ENCODE measurements at places on chromosomes 2 and 18. TPM values are rescaled to one million over a fixed set of nuclear protein-coding genes. Genes with fewer than 3 reads are reported as not detected.
A peak's percentile ranks its signal among the peaks of the same experiment; 100 is the strongest.

DNA sequence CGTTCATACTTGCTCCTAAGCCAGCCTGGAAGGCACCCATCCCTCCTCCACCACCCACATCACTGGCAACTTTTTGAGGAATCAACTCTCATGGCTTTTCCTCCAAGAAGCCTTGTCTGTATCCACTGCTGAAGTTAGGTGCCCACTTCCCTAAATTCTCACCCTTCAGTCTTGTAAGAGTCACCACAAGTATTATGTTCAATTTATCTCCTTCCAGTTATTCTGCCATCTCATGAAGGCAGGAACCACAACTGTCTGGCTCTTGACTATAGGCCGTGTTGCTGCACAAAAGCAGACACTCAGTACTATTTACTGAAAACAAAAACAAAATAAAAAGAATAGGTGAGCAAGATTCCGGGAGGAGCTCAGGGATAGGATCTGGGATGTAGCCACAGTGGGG is 234.8 kb downstream of the CYRIA start:
- DNase-seq, result no peak

RGPD4 gene
- total RNA-seq, result 0.09 TPM

DNA sequence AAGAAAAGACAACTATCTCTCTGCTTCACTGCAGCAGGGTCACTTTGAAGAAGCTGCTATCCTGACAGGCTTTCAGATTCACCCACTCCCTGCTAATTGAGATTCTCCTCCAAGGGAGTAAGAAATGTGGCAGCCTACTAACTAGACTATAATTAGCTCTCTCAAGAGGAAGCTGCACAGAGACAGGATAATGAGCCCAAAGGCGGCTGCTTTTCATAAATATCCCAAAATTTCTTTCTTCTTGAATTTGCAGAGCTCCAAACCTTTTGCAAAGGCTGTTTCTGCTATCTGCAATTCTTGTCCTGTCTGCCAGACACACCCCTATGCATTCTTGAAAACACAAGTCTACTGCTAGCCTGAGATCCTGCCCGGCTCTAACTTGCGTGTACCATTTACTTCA is 54.0 kb upstream of the RNU4ATAC start:
- no peak for DNase-seq

CNGA3 gene
- not detected for total RNA-seq

DNA sequence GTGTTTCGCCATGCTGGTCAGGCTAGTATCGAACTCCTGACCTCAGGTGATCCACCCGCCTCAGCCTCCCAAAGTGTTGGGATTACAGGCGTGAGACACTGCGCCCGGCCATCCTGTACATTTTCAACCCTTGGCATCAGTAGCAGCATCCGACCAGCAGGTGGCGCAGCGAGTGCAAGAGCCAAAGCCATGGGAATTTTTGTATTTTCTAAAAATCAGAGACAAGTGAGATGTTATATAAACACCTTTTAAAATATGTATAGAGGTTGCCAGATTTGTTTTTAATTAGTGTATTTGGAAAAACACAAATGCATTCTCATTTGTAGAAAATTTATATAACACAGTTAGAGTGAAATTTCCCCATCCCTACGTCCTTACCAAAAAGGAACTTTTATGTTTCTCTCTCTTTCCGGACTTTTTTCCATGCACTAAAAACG is 36.8 kb downstream of the MOGAT1 start:
- peak; percentile 75 for DNase-seq

DNA sequence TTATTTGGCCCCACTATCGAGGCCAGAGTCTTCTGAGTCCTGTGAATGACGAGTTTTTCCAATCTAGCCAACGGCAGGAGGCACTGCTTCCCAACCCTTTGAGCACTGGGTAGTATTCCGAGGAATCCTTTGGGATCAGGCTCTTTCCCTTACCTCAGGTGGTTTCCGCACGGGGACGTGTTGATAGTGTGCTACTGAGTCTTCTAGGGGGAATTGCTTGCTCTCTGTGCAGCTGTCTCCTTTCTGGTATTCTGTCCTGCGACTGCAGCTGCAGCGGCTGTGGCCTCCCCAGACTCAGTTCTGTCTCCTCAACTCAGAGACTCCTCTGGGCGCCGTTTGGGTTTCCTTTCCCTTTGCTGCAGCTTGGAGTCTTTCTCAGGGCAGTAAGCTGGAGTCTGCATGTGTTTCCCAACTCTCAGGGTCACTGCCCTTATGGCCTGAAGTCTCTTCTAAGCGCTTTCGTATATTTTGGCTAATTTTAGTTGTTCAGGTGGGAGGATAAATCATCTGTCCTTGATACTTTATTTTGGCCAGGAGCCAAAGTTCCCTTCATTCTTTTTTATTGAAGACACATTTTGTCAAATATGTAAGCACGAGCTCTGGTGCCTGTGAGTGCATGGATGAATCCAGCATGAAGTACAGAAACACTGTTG is 118.4 kb downstream of the MAP4K4 start:
- DNase-seq, result no peak

DNA sequence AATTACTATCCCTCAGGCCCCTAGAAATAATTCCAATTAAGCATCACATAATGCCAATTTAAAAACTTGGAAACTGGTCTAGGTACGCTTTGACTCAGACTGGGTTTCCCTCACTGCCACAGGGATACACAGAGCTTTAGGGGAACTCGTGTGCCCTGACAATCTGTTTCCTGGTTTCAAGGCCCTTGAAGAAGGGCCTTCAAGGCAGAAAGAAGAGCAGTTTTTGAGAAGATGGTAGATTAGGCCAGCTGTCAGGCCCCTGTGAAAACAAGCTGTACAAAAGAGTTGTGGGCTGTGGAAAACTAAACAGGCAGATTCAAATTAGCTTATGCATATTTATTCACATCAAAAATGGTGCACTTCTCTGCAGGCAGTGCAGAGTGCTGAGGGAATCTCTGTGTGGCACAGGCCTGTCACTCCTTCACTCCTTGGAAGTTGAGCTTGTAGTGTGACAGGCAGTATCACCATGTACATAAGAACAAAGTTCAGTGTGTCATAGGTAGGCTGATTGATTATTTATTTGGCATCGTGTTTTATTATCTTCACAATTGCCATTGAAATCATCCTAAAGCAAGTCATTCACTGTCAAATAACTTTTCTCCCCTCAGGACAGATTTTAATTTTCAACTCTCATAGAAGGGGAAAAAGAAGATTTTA is 614.4 kb upstream of the GYPC start:
- no peak for DNase-seq

GRCh38 chr2:27653397-27653796 is 10.0 kb downstream of the SUPT7L start:
- no peak for DNase-seq

DNA sequence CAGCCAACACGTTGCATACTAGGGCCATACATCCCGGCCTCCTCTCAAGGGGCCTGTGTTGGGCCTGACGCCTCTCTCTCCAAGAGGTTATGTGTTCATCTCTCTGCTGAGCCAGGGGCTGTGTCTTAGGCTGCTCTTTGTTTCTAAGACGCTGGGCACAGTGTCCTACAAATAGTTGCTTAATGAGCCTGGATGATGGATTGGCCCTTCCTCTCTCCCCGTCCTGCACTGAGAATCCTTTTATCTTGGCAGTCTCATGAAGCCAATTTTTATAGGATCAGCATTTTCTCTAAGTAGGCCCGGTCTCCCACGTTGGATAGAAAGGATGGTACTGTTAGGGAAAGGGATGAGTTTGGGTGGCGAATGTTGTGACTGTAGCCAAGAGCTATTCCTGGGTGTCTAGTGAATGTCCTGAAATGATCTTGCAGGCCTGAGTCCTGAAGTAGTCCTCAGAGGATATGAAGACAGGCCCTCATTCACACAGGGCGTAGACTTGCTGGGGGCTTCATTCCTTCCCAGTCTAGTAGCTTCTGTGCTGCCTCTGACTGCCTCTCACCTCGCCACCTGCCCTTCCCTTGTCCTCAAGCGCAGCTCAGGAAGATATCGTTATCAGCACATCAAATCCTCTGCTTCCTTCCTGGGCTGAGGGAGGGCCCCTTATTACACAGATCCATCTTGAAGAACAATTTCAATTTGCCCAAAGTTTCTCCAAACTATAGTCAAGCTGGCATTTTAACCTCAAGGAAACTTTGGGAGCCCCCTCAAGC is 8.8 kb downstream of the LBH start:
- no peak for DNase-seq

G6PC2 gene
- total RNA-seq, result not detected

CPO gene
- not detected for total RNA-seq

DNA sequence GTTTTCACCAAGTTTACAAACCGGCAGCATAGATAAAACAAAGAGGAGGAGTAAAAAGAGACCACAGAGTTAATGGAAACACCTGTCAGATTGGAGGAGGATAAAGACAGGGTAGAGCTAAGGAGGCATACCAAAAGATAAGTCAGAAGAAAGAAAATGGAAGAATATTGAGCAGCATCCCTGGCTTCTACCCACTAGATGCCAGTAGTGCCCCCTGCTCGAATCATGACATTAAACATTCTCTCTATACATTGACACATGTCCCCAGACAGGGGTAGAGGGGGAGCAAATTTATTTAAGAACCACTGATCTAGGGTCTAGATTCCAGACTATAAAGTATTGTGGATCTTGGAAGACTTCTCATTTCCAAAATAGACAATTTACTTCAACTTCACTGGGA is 159.8 kb upstream of the ETAA1 start:
- DNase-seq, result no peak

GRCh38 chr2:44291281-44292248 is 16.3 kb downstream of the SLC3A1 start:
- peak; percentile 67 for DNase-seq

REG1B gene
- total RNA-seq, result not detected

- no peak for DNase-seq
Observed at GRCh38 chr2:101718479-101718878, 21.0 kb downstream of the MAP4K4 start.

NXPH2 gene
- not detected for total RNA-seq

CD226 gene
- 0.20 TPM for total RNA-seq

DNA sequence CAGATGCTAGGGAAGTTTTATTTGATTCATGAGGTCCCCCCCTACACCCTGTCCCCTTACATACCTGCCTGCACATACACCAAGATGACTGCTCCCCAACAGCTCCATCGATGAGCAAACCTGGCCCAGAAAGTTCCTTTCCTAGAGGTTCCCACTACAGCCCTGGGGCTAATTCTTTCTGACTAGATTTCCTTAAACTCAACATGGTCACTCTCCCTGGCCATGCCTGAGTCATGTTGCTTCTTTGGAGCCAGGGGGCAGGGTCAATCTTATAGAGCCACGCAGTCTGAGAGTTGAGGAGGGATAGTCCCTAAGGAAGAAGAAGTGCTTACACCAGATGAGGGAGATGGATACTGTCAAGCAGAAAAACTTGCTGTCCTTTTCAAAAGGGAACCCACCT is 67.7 kb upstream of the GLI2 start:
- no peak for DNase-seq

- DNase-seq, result no peak
Observed at GRCh38 chr2:118807668-118808428, 39.6 kb downstream of the EN1 start.

DNA sequence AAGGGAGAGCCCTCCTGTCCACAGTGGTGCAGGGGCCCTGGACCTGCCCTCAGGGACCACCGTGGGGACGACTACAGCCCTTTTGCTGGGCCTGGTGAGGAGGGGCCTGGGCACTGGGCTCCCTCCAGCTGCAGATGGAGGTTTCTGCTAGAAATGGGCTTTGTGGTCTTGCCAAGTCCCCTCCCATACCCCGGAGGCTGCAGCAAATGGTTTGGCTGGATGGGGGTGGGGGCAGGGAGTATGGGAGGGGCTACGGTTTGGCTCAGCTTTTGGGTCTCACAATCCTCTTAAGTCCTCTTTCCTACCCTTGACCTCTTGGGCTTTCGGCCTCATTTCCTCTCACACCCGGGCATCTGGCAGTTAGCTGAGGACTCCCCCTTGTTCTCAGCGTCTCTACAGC is 21.7 kb downstream of the TET3 start:
- no peak for DNase-seq

GRCh38 chr2:239953418-239954061 is 71.6 kb downstream of the NDUFA10 start:
- no peak for DNase-seq

PFN4 gene
- total RNA-seq, result 0.93 TPM

DNA sequence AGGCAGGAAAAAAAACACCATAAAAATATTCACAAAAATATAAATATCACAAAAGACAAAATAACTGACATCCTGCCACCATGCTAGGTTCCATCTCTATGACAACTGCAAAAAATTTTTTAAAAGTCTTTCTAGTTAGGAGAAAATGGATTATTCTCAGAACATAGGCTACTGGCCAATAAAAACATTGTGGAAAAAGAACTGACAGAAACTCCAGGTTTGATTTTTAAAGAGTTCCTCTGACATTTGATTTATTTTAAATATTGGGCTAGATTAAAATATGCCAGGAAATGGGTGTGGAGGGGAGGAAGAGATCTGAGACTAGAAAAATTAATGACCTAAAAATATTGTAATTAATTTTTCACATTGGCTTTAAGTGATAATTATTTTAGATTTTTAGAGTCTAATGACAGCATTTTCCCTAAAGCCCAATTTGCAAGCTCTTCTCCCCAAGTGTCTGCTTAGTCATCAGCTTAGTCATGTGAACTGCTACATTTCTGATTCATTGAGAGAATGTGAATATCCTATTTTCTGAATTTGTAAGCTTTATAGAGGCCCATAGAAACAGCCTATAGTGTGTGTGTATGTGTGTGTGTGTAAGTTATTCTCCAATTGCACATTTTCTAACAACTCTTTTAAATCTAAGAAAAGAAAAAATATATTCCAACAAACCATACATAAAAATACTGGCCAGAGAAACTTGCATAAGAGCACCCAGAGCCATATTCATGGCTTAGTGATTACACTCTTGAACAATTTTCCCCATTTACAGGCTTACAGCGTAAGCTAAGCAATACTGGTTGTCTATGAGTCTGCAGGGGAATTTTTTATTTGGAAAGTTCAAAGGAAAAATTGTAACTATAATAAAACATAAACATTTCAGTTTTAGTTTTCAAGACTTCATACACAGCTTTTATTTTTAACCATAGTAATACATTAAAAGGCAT is 48.4 kb downstream of the TMEFF2 start:
- peak; percentile 55 for DNase-seq

DNA sequence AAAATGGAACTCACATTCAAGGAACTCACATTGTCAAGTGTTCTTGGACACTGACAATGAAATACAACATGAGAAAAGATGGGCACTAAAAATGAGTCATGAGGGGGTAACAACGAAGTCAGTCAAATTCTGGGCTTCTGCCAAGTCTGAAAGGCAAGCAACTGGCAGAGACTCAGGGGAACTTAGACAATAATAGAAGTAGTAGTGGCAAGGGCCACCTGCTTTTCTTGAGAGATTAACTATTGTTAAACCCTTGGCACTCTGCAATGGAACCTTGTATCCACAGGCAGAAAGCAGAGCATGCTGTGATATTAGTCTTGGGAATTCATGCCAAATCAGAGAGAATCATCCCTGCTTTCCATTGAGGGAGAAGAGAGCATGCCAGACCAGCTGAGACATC is 382.6 kb upstream of the CDH2 start:
- peak; percentile 6 for DNase-seq

- DNase-seq, result no peak
Observed at GRCh38 chr18:62138461-62139235, 48.2 kb downstream of the PIGN start.

SCTR gene
- not detected for total RNA-seq

DSEL gene
- total RNA-seq, result 4.5 TPM

PXDN gene
- 248 TPM for total RNA-seq
